Globus pallidus (tissue), 1 donor: ENCODE measurements at places on chromosomes 13 and 19.

DNA sequence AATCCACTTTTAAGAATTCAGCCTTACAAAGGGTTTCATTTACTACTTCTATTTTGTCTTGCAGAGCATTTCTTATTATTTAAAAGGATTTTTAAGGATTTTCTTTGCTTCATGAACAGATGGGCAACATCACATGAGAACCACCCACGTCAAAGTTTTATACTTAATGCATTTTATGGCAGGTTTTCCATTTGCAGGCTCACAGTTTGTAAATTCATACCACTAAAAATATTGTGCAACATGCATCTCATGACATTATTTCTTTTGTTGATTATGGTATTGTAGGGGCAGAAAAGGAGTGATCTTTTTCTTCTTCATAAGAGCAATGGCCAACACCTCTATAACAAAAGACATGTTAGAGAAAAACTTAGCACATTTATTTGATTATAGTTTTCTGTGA, 554.0 kb upstream of the SPRY2 start:
- DNase-seq, result no peak

GRCh38 chr13:27496536-27497273, 46.3 kb upstream of the MTIF3 start:
- DNase-seq, result no peak

DNA sequence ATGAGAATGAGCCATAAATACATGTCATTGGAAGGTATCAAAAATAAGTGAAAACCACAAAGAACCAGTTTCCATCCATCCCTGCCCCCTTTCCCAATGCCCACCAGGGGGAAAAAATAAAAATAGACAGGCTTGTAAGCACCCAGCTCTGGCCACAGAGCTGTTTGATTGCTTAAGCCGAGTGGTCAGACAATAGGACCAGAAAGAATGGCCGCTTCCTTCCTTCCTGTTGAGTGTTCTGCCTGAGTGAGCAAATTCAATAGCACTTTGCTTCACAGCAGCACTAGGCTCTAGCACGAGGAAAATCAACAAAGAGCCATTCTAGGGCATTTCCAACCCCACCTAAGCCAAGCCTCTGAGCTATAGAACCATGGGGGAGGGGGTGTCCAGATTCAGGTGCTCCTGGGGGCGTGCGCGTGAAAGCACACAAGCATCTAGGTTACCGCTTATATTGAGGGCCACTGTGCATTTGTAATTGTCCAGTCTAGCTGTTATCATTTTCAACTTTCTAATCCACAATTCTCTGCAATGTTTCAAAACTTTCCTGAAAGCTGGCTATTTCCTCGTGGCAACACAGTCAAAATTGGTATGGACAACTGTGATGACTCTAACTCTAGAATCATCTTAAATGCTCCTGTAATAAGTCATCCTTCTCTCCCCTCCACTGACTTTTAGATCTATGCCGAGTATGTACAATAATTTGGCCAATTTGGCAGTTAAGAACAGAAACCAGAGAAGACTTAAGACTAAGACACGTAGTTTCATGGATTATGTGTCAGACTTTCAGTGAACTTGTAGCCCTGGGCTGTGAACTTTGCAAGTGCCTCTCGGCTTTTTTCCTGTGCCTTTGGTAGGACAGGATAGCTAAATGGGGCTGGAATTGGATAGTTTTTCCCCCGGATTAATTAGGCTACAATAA, 64.3 kb downstream of the SPRY2 start:
- DNase-seq, result peak; percentile 61

DNA sequence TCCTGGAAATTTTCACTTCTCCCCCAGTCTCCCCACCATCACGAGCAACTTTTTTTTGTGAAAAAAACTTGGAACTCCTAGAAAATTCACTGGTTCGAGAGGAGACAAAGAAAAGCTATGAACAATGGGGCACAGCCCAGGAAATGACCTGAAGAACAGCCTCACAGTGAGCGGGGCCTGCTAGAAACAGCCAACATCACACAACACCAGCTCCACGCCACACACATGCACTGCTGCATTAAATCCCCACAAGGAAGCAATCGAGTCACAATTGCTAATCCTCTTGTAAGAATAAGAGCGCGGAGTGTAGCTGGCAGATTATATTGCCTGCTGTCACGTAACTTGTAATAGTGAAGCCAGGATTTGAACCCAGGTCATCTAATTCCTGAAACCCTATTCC, 48.8 kb downstream of the SLC7A1 start:
- DNase-seq, result no peak

- no peak for DNase-seq
Observed at GRCh38 chr19:35533822-35534392, 651 bp downstream of the GAPDHS start.

DNA sequence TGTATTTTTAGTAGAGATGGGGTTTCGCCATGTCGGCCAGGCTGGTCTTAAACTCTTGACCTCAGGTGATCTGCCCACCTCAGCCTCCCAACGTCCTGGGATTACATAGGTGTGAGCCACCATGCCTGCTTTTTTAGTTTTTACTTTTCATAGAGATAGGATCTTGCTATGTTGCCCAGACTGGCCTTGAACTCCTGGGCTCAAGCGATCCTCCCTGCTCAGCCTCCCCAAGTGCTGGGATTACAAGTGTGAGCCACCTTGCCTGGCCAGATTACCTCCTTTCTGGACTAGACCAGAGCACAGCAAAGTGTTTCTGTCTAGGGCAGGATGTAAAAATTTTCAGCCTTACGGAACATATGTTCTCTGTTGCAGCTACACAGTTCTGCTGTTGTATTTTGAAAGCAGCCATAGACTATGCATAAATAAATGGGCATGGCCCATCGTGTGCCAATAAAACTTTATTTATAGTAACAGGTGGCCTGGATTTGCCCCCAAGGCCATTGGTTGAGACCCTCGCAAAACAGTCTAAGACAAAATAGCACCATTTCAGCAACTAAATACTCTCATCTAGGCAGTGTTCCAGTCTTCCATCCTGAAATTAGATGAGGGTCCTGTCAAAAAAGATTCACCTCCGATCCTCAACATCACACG, 36.0 kb downstream of the GNG7 start:
- DNase-seq, result no peak

DNA sequence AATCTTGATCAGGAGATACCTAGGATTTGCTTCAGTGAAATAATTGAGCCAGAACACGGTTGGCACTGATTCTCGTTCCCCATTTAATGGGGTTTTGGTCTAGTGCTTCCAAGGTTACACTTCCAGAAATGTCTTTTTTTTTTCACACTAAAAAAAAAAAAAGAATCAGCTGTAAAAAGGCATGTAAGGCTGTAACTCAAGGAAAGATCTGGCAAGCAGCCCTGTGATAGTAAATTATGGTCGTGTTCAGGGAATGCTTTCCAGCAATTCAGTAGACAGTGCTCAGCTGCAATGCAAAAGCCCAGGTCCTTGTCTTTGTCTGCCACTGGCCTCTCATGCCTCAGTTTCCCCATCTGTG, 27.2 kb upstream of the NDUFS7 start:
- DNase-seq, result no peak

- no peak for DNase-seq
Observed at GRCh38 chr19:18741124-18742121, 49.7 kb downstream of the COMP start.

DNA sequence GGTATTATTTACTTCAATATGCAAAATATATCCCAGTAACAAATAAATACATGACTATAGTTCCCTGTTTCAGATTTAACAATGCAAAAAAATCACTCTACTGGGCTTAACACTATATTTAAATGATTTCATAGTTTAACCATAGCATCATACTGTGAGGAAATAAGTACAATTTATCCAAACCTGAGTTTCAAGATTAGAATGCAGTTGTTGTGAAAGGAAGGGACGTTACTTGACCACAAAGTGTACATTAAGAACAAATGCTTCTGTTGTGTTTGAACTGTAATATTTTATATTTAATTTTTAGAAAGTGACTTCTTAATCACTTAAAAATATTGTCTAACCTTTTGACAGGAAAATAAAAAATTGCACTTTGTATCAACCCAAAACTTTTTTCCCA, 1747.9 kb upstream of the SPRY2 start:
- no peak for DNase-seq

- peak; percentile 79 for DNase-seq
Observed at GRCh38 chr19:34134190-34135053, 37.9 kb upstream of the LSM14A start.

DNA sequence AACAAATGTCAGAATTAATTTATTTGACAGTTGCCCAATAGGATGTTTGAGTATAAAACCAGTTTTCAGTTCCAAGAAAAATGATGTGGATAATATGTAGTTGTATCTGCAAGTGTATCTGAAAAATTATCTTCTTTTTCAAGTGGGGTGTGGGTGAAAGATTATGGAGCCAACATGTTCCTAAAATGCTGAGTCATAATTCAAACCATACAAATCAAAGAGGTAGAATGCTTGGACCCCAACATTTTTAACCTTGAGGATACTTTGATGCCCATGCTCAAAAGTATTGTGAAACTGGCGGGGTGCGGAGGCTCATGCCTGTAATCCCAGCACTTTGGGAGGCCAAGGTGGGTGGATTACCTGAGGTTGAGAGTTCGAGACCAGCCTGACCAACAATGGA, 54.0 kb upstream of the ZNF724 start:
- DNase-seq, result no peak

DNA sequence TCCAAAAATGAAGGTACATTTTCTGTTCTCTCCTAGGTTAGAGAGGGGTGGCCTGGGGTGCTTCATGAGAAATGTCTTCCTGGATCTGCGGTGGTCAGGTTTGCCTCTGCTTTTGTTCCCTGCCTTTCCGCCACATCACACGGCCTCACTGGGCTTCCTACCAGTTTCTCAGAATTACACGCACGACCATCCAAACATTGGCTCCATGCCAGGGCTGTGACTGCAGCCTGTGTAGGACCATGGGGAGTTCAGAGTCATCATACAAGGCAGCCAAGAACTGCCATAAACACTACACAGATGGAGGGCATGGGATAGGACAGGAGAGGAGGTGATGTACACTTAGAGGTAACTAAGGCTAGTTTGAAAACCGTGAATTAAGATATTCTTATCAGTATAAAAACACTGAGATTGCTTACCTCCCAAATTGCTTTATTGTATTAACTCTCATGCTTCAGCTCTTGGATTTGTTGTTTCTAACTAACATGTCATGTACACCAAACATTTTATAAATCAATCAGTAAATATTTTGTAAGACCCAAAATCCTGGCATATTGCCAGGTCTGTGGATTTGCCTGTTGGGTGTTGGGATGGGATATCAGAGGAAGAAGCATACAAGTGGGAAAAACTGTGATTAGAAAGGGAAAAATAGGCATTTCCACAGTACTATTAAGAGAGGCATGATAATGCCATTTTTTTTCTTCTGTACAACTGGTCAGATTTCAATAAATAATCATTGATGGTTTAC, 45.2 kb downstream of the CDADC1 start:
- peak; percentile 61 for DNase-seq

- DNase-seq, result no peak
Observed at GRCh38 chr13:34620862-34621261, 321.2 kb upstream of the NBEA start.

DNA sequence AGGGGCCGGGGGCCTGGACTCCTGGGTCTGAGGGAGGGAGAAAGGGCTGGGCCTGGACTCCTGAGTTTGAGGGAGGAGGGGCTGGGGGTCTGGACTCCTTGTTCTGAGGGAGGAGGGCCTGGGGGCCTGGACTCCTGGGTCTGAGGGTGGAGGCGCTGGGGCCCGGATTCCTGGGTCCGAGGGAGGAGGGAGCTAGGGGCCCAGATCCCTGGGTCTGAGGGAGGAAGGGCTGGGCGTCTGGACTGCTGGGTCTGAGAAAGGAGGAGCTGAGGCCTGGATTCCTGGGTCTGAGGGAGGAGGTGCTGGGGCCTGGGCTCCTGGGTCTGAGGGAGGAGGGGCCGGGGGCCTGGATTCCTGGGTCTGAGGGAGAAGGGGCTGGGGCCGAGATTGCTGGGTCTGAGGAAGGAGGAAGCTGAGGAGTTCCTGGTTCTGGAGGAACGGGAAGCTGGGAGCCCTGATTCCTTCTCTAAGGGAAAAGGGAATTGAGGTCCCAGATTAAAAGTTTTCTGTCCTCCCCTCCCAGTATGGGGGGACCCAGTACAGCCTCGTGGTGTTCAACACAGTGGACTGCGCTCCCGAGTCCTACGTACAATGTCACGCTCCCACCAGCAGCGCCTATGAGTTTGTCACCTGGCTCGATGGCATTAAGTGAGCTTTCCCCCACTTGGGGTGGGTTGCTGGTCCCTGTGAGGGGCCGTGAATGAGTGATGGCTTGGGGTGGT, 721 bp downstream of the MED25 start:
- DNase-seq, result no peak

DNA sequence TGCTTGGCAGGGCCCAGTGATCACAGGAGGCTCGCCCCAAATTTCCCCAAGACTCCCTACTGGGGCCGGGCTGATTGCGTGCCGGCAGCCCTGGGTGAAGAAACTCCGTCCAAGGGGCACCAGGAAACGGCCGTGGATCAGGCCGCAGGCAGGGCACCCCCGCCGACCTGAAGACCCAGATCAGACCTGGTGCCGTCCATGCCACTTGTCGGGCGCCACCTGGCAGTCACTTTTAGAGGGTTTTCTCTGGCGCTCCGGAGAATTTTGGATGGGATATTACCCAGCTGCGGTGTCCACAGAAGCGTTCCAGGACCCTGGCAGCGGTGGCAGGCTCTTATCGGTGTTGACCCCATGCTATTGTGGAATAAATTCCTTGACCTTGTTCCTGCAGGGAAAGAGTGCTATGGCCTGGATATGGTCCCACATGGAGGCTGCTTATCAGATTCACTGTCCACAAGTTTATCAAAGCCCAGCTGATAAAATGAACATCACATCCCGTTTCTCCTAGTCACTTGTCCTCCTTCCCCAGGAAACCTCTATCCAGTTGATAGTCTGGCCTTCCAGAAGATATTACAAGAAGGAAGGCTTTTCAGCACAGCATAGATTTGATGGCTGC, 38.2 kb downstream of the IGFL2 start:
- no peak for DNase-seq

- DNase-seq, result no peak
Observed at GRCh38 chr19:6018786-6019185, 40.8 kb upstream of the RANBP3 start.
